ENCODE measurements at places on chromosomes 12 and 14.

DNA sequence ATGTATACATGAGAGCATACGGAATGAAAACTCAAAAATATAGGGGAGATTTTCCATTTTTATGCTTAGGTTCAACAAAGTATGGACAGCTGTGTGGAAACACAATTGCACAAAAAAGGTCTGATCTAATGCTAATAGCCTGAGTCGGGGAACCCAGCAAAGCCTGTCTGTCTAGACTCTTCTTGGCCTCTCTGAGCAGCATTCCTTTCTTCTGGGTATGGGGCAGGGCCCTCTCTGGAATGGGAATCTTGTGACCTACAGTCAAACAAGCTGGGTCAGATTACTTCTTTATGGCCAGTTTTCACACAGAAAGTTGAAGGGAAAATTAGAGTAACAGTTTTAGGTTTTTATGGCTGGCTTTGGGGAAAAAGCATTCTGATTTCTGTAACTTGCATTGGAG, 534.0 kb upstream of the LMO3 start:
- DNase-seq, result no peak

DNA sequence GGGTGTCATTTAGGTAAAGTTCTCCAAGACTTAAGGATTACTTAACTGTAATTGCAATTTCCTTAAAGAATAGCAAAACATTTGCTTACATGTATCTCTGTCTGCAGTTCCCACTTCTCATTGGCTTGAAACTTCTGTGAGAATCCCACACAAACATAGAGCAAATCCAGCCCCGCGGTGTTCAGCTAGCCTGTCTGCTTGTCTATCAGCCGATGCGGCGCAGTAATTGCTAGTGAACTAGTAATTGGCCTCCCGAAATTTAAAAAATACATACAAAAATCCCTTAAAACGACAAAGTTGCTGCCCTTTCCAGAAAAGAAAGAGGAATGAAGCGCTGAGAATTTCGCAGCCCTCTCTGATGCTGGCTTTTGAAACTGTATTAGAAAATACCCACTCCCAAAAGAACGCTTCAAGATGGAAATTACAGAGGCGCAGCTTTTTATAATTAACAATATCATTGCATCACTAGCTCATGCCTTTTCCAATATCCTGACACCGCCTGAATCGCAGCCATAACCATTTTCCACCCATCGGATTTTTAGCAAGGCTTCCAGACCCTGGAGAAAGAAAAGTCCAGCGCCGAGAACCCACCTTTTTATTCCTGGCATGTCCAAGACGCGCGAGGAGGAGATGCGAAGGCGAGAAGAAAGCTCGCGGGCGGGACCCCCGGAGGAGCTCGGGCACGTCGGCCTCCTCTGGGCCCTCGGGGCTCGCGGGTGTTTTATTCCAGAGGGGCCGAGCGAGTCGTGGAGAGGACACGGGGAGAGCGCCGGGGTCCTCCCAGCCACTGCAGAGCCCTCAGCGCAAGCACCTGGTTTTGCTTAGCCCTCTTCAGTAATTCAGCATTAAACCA, 646 bp downstream of the FBLN5 start:
- no peak for DNase-seq

- no peak for DNase-seq
Observed at GRCh38 chr14:65604535-65604934, 192.0 kb downstream of the FUT8 start.

- no peak for DNase-seq
Observed at GRCh38 chr14:65772466-65772865, 359.9 kb downstream of the FUT8 start.

DNA sequence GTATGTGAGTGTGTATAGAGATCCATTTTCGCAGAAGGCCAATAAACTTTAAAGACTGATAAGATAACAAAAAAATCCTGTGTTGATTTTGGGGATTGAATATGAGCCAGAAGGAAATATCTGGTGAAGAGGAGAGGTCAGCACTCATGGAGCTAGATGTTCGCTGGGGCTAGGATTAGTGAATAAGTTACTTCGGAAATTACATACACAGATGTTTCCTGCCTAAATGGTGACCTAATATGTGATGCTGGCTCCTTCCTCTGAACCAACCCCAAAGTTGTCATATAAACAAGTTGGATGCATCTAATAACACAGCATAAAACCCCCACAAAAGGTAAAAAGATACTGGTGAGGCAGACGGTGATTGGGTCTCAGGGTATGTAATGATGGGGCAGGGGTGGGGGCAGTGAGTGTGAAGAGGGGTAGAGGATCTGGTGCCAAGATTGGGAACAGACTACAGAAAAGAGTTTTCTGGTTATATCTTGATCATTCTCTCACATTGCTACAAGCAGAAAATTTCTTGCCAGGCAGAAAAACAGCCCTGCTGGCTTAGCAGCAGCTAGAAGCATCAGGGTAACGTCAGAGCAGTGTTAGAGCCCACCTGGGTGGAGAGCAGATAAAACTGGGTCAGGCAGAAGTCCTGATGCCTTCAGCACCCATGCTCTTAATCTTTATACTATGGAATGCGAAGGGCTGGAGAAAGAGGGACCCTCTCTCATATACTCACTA, 140.4 kb upstream of the GZMB start:
- no peak for DNase-seq

DNA sequence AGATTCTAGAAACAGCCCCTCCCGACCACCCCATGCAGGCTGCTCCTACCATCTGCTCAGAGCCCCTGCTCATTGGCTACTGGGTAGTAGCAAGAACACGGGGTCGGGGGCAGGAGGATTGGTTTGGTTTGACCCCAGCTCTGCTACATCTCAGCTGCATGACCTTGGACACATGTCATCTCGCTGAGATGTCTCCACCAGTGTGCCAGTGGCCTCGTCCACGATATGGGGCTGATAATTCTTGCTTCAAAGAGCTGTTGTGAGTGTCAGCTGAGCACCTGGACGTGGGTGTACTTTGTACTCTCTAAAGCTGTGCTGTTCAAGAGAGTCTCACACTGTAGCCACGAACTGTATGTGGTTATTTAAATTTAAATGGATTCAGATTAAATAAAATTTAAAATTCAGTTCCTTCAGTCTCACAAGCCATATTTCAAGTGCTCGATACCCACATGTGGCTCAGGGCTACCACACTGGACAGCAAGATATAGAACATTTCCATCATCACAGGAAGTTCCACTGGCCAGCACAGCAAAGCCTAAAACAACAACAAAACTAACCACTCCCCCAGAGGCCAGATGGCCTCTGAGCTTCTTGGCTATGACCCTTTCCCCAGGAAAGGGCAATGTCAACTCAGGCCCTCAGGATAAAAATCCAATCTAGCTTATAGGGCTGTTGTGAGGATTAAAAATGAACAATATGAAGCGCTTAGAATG, 18.6 kb downstream of the LTBP2 start:
- DNase-seq, result no peak

GRCh38 chr12:16857456-16857923, 251.5 kb upstream of the LMO3 start:
- DNase-seq, result no peak

DNA sequence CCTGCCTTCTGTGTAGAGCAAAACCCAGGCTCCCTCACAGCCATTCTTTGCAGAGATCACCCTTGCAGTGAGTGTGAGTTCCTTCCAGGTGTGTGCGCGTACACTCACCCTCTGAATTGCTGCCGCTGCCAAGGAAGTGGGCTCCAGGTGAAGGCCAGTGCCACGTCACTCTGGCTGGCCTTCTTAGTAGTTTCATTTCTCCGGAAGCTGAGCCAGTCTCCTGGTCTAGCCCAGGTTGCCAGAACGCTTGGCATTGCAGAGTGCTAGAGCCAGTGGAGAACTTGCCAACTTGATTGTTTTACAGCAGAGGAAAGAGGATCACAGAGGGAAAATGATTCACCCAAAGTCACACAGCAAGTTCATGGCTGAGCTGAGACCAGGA, 11.0 kb downstream of the CBLN3 start:
- DNase-seq, result no peak

- DNase-seq, result no peak
Observed at GRCh38 chr12:93183940-93184671, 193.6 kb upstream of the NUDT4 start.

- no peak for DNase-seq
Observed at GRCh38 chr12:111788178-111788654, 21.5 kb downstream of the ALDH2 start.

DNA sequence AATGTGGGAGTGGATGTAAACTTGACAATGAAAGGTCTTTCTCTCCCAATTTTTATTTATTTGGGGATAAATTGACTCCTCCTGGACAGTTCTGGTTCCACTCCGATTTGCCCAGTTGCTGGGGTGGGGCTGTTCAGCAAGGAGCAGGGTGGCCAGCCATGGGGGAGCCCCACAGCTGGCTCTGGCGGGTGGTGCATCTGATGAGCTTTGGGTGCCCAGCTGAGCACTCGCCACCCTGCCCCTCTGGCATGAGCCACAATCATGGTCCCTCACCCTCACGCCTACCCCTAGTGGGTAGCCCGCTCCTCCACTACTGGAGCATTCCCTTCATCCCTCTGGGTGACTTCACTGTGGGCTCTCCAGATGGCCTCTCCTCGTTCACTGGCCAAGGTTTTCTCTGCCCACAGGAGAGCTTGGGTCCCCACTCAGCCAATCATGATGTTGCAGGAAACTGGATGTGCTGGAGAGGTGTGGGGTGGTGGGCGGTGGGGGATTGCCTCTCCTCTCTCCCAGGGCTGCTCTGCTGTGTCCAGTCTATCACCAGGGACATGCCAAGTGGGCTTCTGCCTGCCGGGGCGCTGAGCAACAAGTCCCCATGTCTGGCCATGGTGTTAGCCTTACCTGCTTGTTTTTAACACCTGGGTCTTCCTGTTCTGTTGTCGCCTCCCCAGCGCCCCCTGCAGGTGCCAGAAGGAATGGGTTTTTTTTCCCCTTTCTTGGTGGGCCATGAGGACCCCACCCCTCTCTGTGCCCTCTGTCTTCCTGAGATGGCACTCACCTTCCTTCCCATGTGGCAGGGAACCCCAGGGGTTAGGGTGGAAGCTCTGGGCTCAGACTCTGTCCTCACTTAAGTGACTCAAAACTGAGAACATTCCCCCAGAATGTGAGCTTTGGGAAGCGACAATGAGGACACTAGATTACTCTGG, 3.4 kb downstream of the CYP46A1 start:
- peak; percentile 14 for DNase-seq

- no peak for DNase-seq
Observed at GRCh38 chr12:19227880-19228210, 98.3 kb downstream of the PLEKHA5 start.

DNA sequence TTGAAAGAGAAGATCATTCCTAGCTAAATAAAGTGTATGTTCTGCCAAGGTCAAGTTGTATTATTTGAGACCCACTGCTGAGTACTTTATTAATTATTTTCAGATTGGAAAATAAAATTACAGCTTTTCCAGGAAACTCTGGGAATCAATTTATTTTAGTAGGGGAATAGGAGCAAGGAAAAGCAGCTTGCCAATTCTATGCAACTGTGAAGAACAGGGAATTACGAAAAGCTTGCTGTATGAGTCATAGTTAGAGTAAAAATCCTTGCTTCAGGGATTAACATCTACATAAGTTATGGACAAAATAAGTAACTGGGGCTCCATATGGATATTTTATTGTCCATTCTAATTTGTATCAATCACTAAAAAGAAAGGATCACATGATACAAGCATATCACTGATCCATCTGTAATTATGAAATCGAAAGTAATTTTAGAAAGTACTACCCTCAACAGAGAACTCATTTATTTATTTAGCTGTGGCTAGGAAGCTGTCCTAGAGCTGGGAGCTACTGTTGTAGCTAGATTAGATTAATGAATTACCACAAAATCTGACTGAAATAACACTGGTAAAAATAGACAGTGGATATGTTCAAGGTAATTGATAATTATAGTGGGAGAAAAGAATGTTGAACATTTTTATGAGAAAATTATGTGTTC, 303.5 kb upstream of the NPAS3 start:
- no peak for DNase-seq

GRCh38 chr12:64560396-64561301, 49.6 kb upstream of the RASSF3 start:
- DNase-seq, result no peak

DNA sequence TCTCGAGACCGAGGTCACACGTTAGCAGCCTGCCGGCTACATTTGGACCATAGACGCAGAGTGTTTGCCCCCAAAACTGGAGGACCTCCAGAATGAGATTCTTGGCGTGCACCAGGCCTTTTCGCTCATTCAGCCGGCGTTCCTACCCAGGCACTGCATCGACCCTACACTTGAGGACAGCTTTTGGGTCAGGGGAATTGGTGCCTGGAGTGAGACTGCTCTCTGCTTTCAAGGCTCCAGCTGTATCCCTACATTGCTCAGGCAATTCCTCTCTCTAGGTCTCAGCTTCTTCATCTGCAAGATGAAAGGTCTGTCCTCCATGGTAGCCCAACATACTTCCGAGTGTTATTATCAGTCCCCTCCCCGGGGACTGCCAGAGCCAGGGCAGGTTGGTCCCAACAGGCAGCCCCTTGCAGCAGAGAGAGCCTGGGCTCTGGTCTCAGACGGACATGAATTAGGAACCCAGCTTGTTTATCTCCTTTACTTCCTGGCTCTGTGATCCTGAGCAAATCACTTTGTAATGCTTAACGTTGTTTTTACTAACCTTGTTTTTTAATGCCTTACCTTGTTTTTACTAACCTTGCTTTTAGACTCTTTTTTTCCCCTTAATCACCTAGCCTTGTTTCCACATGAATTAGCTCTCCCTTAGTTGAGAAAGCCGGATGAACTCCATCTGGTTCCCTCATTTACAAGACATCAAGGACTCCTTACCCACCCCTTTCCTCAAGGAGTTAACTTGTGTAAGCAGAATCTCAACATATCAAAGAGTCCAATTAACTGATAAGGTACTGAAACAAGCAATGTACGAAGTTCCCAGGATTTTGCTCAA, 892 bp downstream of the TCHP start:
- no peak for DNase-seq

- DNase-seq, result no peak
Observed at GRCh38 chr12:89857652-89858274, 149.1 kb upstream of the ATP2B1 start.

- DNase-seq, result no peak
Observed at GRCh38 chr12:120413901-120414695, 23.8 kb upstream of the COX6A1 start.

DNA sequence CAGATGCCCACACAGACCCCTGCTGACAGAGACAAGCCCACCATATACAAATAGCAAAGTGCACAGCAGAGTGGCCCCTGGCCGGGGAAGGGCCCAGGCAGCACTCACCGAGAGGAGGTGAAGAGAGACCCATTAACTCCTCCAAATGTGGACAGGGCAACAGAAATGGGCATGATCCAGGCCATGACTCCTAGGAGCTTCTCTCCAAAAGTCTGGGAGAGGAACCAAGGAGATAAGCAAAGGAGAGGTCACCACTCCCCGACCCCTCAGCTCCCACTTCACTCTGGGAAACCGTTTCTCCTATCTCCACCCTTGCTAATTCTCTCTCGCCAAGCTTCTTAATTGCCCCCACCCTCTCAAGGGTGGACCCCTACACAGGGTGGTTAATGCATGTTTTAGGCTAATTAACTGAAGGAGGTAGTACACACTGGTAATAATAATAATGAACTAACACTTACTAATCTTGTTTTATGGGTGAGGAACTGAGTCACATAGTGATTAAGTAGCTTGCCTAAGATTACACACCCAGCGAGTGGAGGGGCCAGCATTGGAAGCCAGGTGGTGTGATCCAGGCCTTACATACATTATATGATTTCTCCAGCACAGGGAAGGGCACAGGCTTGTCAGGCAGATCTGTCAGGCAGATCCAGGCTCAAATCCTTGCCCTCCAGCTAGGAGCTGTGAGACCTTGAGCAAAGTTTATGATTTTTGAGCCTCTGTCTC, 18.9 kb upstream of the CEBPE start:
- DNase-seq, result no peak
